ENCODE measurements at places on chromosomes 12 and 14. TPM values are rescaled to one million over a fixed set of nuclear protein-coding genes. Genes with fewer than 3 reads are reported as not detected.

The DAO gene
- total RNA-seq: not detected

- no peak for DNase-seq
Measured at GRCh38 chr12:132329036-132329719, at the start of gene GALNT9. TSS of gene GALNT9 (minus strand) at chr12:132329589. CDS start at chr12:132329203, 386 bp downstream.

The FBRSL1 gene
- total RNA-seq: 40.0 TPM

The CRACR2A gene
- total RNA-seq: 6.2 TPM

The TTC5 gene
- 13.3 TPM for total RNA-seq

- DNase-seq: no peak
Measured at GRCh38 chr12:133251732-133252131, 16.1 kb upstream of the ANHX start.

- DNase-seq: no peak
Measured at GRCh38 chr14:100577986-100578431, 9.2 kb downstream of the BEGAIN start.

The KCNH3 gene
- total RNA-seq: 0.41 TPM

GRCh38 chr12:20508359-20508758 lies 140.0 kb downstream of the PDE3A start:
- no peak for DNase-seq

DNA sequence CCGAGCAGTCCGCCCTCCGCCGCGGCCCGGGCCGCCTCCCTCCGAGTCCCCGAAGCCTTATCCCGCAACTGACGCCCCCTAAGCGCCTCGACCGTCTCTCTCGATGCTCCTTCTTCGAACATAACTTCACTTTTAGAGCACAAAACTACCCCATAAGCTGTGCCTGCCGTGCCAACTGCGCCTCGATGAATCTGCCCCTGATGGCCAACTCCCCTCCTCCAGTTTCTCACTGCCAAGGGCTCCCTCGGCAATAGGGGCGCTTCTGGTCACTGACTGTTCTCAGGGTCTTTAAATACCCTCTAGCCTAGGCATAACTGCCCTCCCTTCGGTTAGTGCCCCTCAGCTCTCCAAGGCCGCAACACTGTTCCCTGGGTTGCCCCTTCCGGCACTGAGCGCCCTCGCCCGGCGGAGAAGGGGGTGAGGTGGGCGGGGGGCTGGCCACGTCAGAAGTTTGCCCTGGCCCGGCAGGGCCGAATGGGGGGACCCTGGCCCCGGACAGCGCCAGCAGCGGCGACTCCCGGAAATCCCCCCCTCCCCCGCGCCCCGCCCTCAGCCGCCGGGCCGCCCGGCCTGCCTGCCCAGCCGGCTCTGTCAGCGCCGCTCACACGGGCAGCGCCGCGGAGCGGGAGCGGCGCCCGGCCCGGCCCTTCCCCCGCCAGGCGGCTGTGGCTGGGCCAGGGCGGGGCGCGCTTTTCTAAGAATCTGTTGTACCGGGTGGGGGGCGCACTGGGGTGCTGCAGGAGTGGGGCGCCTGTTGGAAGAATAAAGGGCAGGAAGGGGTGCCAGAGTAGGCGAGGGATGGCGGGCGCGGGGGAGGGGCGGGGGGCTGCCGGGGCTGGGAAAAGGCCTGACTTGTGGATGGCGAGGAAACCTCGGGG lies 10.6 kb downstream of the RARG start:
- DNase-seq: no peak

DNA sequence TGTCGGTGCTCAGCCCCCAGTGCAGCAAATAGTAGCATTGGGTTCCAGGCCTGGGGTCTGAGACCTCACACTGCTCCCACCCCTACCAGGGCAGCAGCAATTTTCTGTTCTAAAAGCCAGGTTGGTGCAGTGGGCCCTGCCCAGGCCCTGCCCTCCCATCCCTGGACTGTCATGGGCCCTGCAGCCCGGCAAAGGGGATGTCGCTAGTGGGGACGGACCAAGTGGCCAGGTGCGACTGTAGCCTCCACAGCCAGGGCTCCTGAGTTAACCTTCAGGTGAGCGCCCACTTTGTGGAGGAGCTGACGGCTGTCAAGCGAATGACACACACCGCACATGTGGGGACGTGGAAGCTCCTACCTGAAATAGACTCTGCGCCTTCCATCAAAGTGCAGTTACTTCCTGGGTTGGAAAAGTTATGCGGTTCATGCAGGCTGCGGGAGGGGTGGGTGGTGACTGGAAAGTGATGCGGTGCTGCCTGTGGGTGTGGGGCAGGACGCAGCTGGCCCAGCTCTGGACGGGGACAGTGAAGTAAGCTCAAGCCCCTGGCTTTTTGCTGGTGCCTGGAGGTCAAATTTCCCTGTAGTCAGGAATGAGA lies 1.5 kb downstream of the INF2 start:
- DNase-seq: no peak

GRCh38 chr12:95996034-95996658 lies at the start of gene HAL:
TSS of gene HAL (minus strand) at chr12:95996344. CDS start at chr12:95995910, 434 bp downstream.
- DNase-seq: no peak

DNA sequence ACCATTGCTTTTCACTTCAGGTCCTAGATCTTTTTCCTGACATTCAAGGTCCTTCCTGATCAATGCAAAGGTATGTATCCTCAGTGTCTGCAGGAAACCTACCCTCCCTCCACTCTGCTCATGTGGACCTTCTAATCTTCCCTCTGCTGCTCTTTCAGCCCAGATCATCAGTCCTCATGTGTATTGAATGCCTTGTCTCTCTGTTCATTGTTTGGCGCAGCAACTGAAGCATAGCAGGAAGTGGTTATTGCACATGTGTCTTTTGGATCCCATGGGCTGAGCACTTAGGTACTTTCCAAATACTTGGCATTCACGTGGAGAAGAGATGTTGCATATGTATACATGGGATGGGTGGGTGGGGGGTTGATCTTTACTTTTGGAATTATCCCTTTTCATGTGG lies 4.3 kb upstream of the NIN start:
- DNase-seq: peak; percentile 37

The GSC gene
- not detected for total RNA-seq
